Stimulated activated CD4-positive, alpha-beta T cell treated with anti-CD3 and anti-CD28 coated beads, TNF-alpha, amount 100 ng/mL, for 1 hour (primary cell): ENCODE measurements at places on chromosomes 3 and 15.

DNA sequence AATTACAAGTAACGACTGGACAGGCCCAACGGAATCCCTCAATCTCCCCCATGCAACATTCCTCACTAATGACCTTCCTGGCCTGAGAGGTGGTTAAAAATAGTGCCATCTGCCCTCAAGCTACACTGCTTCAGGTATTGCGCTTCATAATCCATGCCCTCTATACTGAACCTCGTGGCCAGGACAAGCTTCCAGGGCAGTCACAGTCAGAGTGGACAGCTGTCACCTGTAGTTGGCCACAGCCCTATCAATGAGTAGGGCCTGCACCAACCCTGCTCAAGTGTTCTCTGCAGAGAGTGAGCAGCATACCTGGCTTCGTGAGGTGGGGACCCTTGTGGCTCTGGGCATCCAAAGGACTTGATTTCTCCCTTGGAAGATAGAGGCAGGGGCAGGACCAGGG is 46.9 kb upstream of the SEMA4B start:
- DNase-seq, result no peak

DNA sequence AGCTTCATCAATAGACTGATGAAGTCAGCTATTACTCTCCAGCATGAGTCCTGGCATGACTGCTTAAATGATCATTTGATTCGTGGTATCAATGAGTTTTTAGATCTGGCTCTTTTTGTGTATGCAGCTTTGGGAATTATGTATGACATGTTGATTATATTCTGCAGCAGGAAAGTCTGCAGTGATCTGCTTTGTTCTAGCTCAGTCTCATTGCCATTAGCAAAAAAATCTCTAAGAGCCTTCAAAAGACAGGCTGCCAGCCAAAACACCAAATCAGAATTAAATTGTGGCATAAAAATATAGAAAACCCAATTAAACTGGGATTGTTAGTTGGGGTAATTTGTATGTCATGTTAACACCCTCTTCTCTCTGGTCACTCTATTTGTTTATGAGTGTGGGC is 1021.0 kb upstream of the SEMA6D start:
- DNase-seq, result no peak

DNA sequence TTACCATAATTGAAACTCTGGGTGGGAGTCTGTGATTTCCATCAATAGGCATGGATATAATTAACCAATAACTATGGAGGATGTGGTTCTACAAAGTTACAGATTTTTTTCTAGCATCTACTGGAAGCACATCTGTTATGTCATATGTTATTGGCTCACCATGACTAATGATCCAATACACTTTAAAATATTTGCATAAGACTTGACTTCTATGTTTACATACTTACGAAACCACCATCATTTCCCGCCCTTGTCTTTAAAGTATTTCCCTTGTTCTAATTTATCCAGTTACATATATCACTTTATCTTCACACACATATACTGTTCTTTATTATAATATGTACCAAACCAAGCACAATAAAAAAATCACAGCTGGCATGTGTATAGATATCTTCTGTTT is 380.3 kb upstream of the CBLB start:
- DNase-seq, result no peak

GRCh38 chr3:31926543-31926942 is 54.5 kb downstream of the OSBPL10 start:
- DNase-seq, result no peak

DNA sequence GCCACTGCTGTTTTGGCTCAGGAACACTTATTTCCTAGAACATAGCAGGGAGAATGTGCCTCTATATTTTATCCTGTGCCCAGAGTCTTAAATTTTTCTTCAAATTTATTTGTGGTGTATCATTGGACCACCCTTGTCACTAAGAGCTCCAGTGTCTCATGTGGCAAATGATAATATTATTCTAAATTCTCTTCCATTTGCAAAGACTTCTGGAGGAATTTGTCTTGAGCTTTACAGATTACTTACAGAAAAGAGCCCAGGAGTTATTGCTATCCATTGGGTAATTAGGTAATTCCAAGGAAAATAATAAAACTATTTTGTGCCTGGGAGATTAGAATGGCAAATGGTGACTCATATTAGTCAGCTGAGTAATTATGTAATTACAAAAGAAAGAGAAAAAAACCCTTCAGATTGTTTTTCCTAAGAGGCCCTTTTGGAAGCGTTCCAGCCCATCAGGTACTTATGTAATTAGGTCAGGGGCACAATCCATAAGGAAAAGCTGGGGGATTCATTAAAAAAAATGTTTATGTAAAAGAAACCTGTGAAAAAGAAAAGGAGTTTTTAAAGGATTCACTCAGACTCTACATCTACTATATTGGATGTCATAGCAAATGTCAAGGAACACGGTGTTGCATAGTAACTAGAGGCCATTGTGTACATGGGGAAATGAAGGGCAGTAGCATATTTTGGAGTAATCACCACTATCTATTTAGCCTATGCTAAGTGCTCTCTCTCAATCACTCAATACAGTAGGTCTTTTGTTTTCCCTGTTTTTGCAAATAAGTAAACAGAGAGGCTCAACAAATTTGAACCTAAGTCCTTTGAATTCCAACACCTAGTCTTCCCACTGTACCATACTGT is 380.9 kb upstream of the RARB start:
- no peak for DNase-seq

DNA sequence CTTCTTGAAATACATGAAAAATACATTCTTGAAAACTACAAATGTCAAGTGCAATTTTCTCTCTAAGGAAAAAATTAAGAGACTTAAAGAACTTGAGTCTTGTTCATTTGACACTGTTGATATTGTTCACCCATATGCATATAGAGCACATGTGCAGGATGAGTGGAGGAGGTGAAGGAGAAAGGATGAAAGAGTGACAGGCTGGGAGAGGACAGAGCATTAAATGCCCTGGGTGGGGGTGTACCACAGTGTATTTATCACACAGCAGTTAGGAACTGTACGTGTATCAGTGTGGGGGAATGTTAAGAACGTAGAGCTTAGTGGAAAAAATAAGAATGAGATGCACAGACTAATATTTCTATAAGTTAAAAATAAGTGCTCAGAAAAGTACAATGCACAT is 45.7 kb downstream of the CTDSPL start:
- DNase-seq, result no peak

DNA sequence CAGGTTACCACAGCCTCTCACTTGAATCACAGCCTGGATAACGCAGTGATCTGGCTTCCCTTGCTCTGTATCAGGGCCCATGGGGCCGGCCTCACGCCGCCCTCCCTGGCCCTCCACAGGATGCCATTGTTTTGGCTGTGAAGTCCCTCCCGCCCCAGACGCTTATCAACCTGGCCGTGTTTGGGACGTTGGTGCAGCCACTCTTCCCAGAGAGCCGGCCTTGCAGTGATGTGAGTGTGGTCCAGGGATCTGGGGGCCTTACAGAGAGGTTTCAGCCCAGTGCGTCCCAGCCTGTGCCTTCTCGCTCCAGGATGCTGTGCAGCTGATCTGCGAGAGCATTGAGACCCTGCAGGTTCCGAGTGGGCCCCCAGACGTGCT is 6.6 kb downstream of the VWA5B2 start:
- DNase-seq, result no peak

DNA sequence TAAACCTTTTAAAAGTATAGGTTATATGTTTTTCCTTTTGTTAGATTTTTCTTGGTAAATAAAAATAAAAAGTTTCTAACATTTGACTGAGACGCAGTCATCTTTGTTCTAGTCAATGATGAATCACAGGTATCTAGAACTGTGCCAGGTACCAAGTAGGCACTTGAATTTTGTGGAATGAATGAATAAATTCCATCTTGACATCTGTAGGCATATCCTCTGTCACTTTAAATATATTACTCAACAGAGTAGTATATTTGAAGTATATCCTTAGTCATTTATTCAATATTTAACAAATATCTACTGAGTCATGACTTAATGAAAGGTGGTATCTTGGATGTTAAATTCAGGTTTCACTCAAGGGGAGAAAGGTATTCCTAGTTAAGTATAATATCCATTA is 828.4 kb downstream of the TUSC7 start:
- DNase-seq, result no peak

DNA sequence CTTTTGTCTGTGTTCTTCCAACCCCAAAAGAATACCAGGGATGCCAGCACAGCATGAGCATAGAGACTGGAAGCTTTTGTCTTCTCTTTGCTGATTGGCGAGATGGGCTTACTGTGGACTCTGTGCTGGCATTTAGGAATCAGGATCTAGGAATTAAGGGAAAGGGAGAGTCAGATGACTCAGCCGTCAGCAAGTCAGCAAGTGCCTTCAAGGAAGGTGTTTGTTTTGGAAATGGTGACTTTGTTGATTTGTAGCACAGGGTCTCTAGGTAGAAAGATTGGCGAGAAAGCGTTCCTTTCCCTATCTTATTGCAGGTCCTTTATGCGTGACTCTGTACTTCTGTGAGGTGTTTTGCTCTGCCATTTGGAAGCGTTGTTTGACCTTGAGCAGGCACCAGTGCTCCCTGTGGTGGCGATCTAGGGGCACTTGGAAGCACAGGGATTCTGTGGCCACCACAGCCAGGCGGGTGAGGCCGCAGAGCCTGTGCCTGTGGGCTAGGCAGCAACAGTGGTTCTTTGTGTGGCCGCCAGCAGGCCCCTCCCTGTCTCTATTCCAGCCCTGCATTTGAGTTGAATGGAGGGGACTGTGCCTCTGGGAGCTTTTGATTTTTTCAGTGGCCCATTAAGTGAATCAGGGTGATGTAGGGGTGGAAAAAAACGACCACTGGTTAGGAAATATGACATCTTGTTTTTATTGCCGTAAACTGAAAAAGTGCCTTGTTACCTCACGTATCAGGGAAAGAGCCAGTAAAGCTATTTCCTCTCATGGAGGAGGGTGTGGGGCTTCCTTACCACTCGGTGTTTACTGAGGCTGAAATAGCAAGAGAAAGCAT is 19.0 kb downstream of the FAN1 start:
- no peak for DNase-seq

GRCh38 chr3:150271591-150271960 is 136.5 kb upstream of the TSC22D2 start:
- no peak for DNase-seq

DNA sequence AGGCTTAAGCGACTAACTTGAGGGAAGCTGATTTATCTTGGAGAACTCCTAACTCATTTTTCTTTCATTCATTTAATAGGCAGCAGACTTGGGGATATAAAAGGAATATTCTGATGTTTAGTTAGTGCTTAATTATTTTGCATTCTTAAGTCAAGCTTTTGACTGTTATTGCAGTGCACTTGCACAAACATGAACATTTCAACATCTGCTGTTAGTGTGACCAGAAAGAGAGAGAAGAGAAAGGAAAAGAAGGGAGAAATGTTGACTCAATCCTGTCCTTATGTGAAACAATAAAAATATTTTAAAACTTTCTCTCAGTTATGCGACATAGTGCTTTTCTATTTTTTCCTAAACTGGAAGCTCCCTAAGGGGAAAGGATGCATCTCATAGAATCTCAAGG is 507.8 kb downstream of the LPP start:
- no peak for DNase-seq

DNA sequence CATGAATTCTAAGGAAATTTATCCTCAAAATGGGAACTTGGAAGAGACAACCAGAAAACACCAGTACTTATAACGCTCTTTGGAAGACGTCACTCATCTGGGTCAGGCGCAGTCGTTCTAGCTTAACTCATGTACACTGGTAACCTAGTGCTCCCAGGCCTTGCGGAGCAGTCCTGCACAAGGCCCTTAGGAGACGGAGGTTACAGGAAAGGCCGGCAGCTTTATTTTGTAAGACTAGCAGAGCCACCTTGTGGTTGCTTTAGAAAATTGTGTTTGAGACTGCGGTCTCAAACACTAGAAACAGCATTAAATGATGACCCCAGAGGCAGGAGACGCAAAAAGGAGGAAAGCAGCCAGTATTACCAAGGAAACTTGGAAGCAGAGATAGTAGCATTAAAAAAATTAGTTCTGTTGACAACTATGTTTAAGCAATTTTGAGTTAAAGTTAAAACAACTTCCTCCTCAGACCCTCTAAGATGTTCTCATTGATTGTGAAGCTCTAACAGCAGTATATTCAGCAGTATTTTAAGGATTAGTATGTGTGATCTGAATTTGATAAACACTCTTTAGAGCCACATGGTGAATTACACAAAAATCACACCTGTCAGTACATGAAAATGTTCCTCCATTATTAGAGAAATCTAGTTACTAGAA is 141.9 kb upstream of the C2CD4B start:
- DNase-seq, result no peak

DNA sequence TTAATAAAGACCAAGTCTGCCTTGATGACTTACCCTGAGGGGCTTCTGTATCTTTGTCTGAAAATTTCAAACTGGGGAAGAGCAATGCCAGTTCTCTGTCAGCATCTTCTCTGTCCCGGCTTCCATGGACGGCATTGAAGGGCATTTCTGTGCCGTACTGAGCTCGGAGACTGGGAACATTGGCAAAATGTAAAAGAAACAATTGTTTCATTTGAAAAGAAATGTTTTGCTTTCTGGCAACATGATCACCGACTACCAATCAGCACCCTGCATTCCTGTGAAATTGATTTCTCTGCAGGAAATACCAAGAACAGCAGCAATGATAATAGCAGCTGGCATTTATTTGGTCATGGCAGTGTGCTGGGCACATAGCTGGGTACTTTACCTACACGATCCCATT is 26.2 kb downstream of the NME9 start:
- no peak for DNase-seq

GRCh38 chr15:63178034-63178433 is 11.4 kb upstream of the RAB8B start:
- DNase-seq, result no peak

GRCh38 chr3:39088456-39088855 is 19.0 kb downstream of the GORASP1 start:
- no peak for DNase-seq

DNA sequence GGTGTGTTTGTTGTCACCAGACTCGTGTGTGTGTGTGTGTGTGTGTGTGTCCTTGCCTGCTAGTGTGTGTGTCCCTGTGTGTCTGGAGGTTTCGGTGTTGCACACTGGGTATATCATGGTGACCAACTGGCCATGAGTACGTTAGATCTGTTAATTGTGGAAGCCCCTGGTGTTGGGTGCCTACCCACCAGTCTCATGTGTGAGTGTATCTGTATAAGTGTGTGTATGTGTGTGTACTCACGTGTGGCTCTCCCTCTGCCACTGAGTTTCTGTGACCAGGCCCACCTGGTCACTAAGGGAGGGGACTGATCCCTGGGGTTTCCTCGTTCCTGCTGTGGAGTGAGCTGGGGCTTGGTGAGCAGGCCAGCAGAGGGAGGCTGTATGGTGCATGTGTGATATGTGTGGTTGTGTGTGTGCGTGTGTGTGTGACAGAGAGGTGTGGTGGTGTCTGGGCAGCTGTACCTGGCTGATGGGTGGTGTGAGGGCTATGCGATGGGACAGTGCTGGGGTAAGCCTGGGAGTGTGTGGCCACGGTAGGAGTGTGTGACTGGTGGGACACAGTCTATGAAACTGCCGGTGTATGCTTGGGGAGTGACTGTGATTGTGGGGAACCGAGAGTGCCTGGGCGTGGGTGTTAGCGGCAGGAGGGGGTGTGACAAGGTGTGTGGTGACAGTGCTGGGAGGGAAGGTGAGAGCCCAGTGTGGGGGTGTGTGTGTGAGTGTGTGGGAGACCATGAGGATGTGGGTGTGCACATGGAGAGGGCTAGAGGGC is 1.8 kb downstream of the PRKCD start:
- DNase-seq, result no peak
